ENCODE measurements at places on chromosomes 7 and 10.

DNA sequence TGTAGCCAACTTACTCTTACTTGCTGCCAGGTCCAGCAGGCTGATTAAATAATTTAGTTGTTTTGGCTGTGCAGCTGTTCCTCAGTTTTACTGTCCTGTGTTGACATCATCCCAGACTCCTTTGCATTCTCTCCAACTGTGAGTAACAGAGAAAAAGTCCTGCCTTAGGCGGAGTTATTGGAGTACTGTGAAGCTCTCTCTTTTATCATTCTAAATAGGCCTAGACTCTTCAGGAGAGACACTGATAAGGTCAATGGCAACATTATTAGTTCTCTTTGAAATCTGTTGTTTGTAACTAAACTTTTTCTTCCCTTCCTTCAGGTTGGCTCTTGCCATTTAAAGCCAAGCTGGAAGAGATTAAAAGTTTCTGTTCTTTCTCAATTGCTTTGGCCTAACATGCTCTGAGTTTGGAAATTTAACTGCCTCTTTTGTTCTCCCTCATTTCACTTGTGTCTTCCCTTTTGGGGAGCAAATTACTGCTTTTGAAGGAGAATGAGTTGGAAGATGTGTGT, 215.7 kb upstream of the CSTF2T start:
- no peak for DNase-seq

DNA sequence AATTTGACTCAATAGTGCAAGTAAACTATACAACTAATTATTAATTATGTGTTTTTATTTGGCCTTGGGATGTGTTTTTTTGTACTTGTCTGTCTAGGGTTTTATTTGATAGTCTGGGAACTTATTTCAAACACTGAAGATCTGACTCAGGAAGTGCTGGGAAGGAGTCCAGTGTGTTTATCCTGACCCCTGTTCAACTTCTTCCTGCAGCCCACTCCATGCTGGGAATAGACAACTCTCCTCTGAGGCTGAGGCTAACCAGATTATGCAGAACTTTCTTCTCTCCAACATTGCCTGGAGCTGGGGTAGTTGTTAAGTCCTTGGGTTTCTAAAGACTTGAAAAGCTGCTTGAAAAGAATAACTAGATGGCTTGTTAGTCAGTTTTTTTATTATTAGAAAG, 6.9 kb downstream of the CISD1 start:
- no peak for DNase-seq

GRCh38 chr7:40964610-40965009, 738.3 kb downstream of the INHBA start:
- no peak for DNase-seq

GRCh38 chr7:87609916-87610315, 9.2 kb upstream of the ABCB1 start:
- DNase-seq: no peak

DNA sequence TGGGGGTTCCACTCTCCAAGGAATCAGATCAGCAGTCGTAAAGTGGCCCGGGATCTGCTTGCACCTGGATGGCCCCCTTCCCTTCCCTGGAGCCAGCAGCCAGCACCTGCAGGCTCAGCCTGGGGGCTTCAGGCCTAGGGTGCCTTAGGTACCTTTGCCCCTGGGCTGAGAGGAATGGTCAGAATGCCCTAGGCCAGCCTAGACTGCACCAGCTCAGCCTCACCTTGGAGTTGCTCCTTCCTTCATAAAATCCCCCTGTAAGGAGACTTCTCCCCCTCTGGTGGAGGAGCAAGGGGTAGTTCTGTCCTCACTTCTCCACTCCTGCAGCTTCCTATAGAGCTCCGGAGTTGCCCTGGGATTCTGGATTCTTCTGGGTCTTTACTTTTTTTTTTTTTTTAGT, 32.4 kb upstream of the LBX1 start:
- no peak for DNase-seq

DNA sequence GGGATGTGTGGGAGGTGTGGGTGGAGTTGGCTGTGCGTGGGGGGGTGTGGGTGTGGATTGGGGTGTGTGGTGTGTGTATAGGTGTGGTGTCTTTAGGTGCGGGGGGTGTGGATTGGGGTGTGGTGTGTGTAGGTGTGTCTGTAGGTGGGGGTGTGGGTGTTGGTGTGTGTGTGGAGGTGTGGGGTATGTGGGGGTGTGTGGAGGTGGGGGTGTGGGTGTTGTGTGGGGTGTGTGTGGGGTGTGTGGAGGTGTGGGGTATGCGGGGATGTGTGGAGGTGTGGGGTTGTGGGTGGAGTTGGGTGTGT, 33.9 kb downstream of the SPDYE17 start:
- no peak for DNase-seq

GRCh38 chr10:60883187-60883586, 60.8 kb downstream of the RHOBTB1 start:
- DNase-seq: no peak

- peak; percentile 23 for DNase-seq
These were observed 14.0 kb upstream of the RALA start for GRCh38 chr7:39609113-39609934.

- DNase-seq: no peak
These were observed 129.4 kb downstream of the PLPP4 start for GRCh38 chr10:120586471-120586872.

GRCh38 chr10:113680190-113681111, 739 bp downstream of the CASP7 start:
- peak; percentile 30 for DNase-seq

Data from stimulated activated naive CD8-positive, alpha-beta T cell treated with anti-CD3 and anti-CD28 coated beads, Interleukin-15, amount 100 ng/mL, for 72 hours (primary cell).